ENCODE measurements at places on chromosomes 1 and 21.

GRCh38 chr21:45617021-45617921, 26.3 kb upstream of the PCBP3 start:
- DNase-seq: peak; percentile 67

DNA sequence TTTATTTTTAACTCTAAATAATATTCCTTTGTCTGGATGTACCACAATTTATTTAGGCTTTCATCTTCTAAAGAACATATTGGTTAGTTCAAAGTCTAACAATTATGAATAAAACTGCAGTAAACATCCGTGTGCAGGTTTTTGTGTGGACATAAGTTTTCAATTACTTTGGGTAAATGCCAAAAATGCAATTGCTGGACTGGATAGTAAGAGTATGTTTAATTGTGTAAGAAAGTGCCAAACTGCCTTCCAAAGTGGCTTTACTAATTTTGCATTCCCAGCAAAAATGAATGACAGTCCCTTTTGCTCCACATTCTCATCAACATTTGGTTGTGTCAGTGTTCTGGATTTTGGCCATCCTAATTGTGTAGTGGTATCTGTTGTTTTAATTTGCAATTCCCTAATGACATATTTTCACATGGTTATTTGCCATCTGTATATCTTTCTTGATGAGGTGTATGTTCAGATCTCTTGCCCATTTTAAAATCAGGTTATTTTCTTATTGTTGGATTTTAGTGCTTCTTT, 113.8 kb downstream of the DPYD start:
- DNase-seq: no peak

- peak; percentile 52 for DNase-seq
Observed at GRCh38 chr1:50110656-50111055, 1.9 kb downstream of the ELAVL4 start.

- DNase-seq: no peak
Observed at GRCh38 chr1:236472850-236473788, 50.7 kb upstream of the LGALS8 start.

DNA sequence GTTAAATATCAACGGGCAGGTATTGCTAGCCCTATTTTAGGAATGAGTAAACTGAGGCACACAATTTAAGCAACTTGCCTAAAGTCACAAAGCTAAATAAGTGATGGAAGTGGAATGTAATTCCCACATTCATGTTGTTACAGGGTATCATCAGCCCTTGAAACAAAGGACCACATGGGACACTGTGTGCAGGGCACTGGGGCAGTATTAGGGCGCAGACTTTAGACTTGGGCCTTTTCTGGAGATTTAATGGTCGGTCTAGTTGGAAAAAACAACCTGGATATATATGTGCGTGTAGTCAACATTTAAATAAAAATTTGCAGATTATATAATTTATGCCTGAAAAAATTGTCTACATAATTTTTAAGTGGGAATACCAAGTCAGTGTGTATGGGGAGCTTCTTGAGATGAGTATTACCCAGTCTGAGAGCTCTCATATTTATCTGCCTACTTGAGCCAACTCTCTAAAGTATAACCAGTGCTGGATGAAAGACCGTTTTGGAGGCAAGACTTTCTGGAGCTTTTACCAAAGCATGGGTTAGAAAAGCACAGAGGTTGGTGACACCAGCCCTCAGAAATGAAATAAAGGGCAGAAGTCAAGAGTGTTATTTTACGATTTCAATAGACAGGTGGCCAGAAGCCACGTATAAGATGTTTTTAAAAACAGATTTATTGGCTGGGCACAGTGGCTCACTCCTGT, 1.6 kb downstream of the KDM1A start:
- no peak for DNase-seq

DNA sequence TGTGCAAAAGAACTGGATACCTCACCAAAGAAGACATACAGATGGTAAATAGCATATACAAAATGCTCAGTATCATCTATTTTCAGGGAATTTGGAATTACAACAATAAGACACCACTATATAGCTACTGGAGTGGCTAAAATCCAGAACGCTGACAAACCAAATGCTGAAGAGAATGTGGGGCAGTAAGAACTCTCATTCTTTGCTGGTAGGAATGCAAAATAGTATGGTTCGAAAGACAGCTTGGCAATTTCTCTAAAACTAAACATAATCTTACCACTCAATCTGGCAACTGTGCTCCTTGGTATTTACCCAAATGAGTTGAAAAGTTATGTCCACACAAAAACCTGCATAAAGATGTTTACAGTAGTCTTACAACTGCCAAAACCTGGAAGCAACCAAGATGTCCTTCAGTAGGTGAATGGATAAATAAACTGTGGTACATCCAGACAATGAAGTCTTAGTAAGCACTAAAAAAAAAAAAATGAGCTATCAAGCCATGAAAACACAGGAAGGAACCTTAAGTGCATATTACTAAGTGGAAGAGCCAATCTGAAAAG, 26.5 kb downstream of the TARBP1 start:
- no peak for DNase-seq

DNA sequence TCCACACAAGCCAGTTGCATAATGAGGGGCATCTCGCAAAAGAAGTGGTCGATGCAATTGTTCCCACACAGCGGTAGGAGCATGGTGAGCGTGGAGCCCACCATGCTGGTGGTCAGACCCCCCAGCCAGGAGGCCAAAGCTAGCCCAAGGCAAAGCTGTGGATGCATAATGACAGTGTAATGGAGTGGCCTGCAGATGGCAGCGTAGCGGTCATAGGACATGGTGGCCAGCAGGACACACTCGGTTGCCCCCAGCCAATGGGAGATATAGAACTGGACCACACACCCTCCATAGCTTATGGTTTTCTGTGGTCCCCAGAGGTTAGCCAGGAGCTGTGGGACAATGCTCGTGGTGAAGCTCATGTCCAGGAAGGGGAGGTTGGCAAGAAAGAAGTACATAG, 4.3 kb downstream of the OR2C3 start:
- DNase-seq: no peak

- DNase-seq: no peak
Observed at GRCh38 chr1:182568647-182569284, 20.3 kb downstream of the RNASEL start.

DNA sequence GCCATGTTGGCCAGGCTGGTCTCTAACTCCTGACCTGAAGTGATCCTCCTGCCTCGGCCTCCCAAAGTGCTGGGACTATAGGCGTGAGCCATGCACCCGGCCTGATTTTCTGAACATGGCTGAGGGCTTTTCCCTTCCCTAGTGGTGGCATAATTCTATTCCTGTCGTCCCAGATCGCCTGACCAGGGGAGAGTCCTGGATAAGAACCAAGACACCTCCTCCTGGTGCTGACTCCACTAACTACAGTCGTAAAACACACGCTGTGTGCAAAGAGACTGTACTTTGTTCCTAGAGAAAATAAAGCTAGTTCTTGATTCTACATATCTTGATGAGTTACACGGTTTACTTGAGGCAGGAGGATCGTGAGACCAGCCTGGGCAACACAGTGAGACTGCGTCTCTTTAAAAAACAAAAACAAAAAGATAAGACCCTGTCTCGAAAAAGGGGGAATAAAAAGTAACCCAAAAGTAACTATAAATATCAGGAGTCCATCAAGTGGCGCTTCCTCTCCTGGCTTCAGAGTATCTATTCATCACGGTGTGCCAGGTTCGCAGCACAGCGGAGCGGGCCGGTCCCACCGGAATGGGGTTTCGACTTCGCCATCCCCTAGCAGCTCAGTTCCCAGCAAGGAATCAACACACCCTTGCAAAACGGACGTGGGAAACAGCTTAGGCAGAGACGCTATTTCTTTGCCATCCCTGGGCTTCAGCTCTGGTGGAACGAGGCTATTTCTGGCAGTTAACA, 973 bp downstream of the SDF4 start:
- no peak for DNase-seq

GRCh38 chr1:106564192-106564591, 492.3 kb upstream of the PRMT6 start:
- DNase-seq: no peak

- DNase-seq: peak; percentile 69
Observed at GRCh38 chr1:21764615-21765423, 18.1 kb downstream of the USP48 start.

DNA sequence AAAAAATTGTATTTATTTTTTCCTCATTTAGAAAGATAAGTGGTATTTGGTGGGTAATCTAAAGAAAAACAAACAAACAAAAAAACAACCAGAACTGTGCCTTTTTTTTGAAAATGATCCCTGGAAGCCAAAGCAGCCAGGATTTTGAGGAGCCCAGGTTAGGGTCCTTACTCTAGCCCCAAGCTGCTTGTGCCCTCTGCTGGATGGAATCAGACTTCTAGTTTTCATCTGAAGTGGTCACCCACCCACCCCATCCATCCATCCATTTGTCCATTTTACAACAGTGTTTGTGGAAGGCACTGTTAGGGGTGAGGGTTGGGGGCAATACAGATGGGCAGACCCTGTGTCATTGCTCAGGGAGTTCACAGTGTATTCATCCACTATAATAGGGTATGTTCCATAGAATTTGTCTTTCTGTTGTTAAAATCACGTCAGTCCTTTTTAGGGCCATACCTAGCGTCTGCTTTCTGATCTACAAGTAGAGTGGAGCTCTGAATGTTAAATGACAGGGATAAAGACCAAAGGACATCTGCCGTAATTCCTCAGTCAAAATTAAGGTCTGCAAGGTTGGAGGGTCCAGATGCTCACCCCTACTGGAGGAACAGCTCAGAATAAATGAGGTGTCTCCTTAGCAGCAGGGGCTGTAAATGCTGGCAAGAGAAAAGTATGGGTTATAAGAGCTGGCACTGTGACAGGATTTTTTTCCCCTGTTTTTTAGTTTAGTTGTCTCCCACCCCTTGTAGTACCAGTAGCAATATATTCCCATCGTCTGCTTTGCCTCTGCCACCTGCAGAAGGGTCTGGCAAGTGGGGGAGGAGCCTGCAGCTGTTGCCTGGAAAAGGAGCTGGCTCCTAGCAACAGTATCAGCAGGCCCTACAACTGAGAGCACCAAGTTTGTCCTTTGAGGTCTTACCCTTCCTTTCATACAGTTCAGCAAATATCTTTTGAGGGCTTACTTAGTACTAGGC, 3.2 kb downstream of the LRRC42 start:
- peak; percentile 79 for DNase-seq

- DNase-seq: peak; percentile 66
Observed at GRCh38 chr1:32464191-32464715, 619 bp upstream of the ZBTB8B start.

DNA sequence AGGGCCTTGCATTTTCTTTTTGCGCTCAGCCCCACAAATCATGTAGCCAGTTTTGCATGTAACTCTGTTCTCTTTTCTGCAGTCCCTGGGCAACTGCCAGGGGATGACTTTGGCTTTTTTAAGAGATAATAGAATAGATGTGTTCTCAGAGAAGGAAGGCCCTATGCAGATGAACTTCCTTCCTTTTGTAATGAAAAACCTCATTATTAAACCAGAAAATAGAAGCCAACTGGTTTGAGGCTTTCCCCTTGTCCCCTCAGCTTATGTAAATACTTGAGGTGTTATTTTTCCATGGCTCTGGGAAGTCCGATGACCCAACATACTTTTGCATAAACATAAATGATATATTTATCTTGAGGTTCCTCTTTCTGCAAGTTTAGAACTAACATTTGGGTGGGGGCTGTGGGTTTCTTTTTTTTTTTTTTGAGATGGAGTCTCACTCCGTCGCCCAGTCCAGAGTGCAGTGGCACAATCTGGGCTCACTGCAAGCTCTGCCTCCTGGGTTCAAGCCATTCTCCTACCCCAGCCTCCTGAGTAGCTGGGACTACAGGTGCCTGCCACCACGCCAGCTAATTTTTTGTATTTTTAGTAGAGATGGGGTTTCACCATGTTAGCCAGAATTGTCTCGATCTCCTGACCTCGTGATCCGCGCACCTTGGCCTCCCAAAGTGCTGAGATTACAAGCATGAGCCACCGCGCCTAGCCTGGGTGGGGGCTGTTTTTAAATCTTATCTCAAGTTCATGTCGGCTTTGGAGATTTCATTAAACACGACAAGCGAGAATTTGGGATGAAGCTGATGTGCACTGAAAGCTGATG, 14.4 kb upstream of the FCRL5 start:
- no peak for DNase-seq

DNA sequence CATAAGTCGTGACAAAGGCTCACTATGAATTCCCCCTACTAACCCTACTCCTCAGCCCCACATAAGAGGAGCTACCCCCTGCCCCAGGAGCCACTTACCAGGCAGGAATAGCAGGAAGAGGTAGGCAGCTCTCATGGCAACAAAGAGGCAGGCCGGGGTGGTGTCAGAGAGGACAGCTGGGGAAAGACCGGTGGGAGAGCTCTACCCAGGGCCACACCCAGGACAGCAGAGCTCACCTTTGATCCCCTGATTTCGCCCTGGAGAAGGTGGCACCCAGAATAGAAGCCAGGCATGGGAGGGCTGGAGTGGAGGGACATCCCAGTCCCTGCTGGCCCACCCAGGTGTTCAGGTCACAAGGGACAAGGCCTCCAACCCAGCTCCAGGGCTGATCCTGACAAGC, 2.3 kb downstream of the MFAP2 start:
- DNase-seq: no peak

- no peak for DNase-seq
Observed at GRCh38 chr1:234932511-234933430, 195.9 kb downstream of the TOMM20 start.

- no peak for DNase-seq
Observed at GRCh38 chr1:113372546-113372945, 17.8 kb upstream of the MAGI3 start.

- DNase-seq: peak; percentile 70
Observed at GRCh38 chr1:110070282-110070669, 196 bp downstream of the ALX3 start.

- no peak for DNase-seq
Observed at GRCh38 chr1:102853136-102853535, 255.2 kb downstream of the COL11A1 start.

- no peak for DNase-seq
Observed at GRCh38 chr1:10128101-10128765, 82.1 kb upstream of the KIF1B start.

DNA sequence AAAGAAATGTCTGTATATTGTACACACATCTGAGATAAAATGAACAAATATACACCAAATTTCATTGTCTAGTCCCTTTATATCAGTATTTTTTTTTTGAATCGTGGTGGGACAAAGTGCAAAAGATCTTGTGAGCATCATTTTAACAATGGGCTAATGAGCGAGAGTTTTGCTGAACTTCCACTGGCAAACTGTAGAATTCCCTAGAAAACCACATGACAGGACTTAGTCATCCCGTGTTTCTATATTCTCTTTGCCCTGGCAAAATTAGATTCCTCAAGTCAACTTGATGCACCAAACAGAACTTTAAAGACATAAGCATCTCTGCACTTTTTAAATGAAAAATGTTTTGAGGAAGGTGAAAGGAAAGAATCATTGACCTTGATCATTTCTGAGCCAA, 488.2 kb upstream of the PTBP2 start:
- DNase-seq: no peak

- DNase-seq: peak; percentile 96
Observed at GRCh38 chr1:40315239-40315794, 1.8 kb downstream of the COL9A2 start.

DNA sequence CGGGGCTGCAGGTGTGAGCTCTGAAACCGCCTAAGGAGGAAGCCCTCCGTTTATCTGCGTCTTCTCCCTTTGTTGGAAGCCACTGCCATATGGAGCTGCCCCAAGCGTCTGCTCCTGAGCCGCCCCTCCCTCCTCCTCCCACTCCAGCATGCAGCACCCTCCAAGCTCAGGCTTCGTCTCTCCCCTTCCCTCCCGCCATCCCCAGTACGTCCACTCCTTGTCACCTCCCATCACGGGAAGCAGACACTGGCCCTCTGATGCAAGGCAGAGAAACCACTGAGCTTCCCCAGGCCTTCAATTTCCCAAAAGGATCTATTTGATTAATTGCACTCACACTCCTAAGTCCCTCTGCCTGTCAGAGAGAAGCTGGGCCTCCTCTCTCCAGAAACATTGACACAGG, 52.5 kb downstream of the NFASC start:
- peak; percentile 72 for DNase-seq

- peak; percentile 16 for DNase-seq
Observed at GRCh38 chr1:166174108-166174507, 7.3 kb upstream of the FAM78B start.

Measured in endodermal cell (in vitro differentiated cells).